ENCODE measurements at places on chromosomes 11 and 22.

DNA sequence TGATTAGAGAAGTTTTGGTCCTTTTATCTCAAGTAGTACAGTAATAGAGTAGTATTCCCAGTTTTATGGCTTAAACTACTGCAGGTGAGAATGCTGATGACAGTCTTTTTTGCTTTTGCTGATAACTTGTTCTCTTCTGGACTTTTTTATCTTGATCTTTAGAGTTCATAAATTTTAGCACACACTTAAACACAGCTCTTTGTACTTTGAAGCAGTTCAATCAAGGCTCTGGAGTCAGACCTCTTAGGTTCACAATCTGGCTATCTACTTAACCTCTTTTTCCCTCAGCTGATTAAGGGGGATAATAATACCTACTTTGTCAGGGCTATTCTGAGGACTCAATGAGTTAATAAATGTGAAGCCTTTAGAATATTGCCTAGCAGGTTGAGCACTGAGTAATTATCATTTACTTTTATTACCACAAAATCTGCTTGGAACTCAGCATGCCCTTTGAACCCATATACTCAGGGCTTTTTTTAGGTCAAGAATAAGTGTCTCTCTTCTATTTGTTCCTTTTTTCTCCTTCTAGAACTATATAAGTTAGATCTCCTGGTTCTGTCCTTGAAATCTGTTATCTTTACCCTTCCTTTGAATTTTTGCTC lies 51.9 kb downstream of the CSTF3 start:
- no peak for DNase-seq

GRCh38 chr11:34417202-34417601 lies 21.5 kb upstream of the CAT start:
- DNase-seq = no peak

- no peak for DNase-seq
Measured at GRCh38 chr11:32032478-32032877, 58.4 kb upstream of the RCN1 start.

DNA sequence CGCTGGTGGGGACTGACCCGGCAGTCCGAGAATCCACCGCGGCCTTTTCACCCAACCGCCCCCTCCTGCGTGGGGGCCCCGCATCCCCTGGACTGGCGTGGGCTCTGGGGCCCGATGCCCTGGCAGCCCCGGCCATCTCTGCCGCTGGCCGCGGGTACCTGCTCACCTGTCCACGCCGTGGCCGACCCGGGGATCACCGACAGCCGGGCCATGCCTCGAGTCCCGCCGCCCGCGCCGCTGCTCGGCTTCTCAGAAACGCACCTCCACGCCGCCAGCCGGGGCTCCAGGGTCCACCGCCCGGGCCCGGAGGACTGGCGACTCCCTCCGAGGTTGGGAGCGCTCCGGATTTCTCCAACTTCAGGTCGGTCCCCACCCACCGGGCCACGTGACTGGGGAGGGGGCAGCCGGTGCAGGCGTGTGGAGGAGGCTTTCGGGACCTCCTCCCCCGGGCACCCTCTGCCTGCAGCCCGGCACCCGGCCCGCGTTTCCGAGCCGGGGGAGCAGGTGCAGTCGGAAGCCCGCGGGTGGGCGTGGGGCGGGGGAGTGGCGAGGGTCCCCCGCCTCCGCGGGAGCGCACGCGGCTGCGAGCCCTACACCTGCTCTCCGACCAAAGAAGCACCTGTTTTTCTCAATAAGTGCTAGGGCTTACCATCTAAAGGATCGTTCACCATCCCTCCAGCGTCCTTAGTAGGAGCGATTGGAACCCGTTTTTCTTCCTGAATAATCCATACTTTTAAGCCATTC lies 554 bp upstream of the NRIP3 start:
- no peak for DNase-seq

GRCh38 chr11:104668797-104669463 lies 229.3 kb downstream of the CASP12 start:
- peak; percentile 2 for DNase-seq

DNA sequence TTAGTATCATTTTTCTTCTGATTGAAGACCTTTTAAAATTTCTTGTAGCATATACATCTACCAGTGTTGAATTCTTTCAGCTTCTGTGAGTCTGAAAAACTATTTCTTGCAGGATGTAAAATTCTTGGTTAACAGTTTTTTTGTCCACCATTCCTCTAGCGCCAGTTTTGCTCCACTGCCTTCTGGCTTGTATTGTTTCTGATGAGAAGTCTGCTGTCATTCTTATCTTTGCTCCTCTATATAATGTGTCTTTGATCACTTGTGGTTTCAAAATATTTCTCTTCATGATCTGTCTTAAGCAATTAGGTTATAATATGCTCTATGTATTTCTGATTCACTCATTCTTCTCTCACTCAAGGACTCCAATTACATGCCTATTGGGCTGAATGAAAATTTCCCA lies 152.3 kb downstream of the INSC start:
- no peak for DNase-seq

- DNase-seq = no peak
Measured at GRCh38 chr22:27651486-27651885, 150.1 kb downstream of the MN1 start.

DNA sequence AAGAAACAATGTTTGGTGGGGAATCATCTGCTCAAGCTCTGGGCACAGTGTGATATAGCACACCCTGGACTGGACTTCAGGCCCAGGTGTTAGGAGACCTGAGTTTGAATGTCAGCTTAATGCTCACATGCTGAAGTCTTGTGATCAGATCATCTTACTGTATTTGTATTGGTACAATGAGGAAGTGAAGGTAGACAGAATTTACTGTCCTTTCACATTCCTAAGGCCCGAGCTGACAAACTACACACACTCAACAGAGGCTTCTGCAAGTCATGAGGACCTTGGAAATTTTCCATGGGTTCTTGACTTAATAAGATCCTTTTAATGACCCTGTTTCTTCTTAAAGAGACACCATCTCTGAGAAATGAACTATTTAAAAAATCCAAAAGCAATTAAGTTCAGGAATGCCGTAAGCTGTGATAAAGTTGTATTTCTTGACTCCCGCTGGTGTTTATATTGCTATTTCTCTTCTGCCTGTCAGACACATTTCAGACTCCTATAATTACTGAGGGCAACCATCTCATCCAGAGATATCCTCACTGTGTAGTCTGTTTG lies 802.0 kb downstream of the DLG2 start:
- DNase-seq = no peak

DNA sequence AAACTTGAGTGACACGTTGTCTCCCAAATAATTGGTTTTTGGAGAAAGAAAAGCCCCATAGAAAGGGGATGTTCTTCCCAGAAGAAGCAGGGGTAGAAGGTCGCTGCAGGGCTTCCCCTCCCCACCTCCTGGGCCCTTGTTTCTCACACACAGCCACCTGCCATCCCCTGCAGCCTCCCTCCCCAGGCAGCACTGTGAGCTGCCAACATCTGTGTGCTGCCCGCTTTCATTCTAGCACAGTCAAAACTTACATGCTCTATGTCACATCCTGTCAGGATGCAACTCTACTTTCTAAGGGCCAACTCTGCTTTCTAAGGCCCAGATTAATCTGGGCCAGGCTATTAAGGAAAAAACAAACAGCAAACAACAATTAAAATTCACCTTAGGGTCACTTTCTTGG lies 309.4 kb upstream of the ZC3H12C start:
- DNase-seq = no peak

DNA sequence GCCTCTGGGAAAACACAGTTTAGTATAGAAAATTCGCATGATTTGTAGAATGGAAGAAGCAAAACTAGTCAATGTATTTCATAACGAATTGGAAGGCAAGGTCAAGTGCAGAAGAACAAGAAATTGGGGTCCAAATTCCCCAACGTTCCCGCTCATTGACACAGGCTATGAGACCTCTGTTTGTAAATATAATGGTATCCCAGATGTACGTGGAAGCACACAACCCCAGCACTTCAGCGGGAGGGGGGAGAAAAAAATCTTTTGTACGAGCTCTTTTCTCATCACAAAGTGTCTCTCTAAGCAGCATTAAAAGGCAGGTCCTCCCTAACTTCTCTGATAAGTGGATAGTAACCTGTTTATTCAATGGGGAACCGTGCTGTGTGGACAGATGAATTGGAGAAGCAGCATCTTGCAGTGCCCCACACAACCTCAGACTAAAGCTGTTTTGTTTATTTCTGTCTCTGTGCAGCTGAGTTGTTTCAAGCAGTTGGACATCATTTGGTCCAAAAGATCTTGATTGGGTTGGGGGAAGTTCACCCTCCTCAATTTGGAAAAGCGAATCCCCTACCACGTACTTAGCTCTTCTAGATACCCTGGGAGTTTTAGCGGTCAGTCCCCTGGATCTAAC lies 1.1 kb upstream of the GAB2 start:
- DNase-seq = no peak

DNA sequence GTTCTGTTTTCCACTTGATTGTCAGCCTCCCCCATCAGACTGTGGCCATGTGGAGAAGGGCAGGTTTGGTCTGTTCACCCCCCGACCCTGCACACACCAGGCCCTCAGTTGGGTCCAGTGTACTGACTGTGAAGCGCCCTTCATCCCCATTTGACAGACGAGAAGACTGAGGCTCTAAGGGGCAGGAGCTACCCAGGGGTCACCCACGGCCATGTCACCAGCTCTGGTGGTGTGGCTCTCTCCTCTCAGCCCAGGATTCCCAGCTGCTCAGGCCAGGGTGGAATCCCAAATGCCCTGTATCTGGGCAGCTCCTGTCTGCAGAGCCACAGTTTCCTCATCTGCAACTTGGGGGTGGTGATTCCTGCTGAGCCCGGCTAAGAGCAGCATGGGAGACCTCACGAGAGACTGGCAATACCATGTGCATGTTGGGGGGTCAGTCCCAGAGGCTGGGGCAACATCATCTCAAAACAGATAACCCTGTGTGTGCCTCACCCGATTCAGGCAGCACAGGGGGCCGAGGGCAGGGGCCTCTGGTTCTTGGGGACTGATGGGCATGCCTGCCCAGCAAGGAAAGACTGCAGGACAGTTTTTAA lies 46.6 kb downstream of the MN1 start:
- DNase-seq = no peak
